ENCODE measurements at places on chromosomes 12 and 14.

- DNase-seq = no peak
These were observed 1276.3 kb downstream of the TMEM121 start for GRCh38 chr14:106802413-106803364.

DNA sequence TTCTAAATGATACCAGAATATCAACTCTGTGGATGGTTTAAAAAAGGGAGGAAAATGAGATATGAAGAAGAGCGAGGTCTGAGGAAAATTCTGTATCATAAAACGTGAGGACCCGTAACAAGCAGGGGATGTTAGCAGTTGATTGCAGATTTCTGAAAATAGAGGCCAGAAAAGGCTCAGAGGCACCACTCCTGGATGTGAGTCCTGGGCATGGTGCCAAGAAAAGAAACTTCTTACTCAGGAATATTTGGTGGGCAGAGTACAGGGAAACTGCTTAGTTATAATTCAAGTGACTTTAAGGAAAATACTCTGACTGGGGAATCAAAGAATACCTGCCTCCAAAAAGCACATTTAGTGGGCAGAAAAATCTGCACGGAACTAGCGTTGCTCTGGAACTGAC lies 85.5 kb downstream of the PRICKLE1 start:
- no peak for DNase-seq

GRCh38 chr12:84270470-84271140 lies 642.0 kb downstream of the SLC6A15 start:
- no peak for DNase-seq

- no peak for DNase-seq
These were observed 197.7 kb upstream of the SLC16A7 start for GRCh38 chr12:59398164-59398563.

GRCh38 chr14:37864861-37865718 lies 269.7 kb downstream of the TTC6 start:
- DNase-seq = no peak

DNA sequence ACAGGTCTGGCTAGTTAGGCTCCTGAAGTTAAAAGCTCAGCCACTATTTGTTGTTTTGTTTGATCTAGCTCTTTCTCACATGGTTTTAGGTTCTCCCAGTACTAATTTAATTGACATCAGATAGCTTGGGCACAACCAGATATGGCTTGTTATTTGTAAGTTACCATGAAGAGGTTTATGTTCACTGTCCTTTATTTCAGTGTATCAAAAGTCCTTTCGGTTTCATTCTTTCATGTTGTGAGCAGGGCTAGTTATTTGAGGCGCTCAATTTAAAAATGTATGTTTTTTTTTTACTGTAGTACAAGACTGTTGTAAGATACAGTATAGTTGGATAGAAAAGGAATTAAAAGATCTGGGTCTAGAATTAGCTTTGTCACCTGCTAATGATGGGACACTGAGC lies 7.0 kb downstream of the GPX2 start:
- no peak for DNase-seq

DNA sequence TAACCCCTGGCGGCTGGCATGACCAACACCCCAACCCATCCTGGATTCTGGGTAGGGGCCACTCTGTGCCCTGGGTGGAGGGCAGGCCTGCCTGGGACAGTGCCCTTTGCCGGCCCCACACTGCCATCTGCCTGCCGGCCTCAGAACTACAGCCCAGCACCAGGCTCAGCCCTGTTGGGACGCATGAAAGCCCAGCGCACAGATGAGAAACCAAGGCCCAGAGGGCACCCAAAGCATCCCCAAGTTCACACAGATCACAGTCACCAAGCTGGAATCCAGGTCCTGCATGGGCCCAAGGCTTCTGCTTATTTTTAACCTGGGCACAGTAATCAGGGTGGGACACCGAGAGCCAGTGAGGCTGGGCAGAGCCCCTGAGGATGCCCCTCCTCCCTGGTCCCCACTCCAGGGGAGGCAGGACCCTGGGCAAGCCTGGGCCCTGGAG lies 26.2 kb downstream of the RFLNA start:
- no peak for DNase-seq

DNA sequence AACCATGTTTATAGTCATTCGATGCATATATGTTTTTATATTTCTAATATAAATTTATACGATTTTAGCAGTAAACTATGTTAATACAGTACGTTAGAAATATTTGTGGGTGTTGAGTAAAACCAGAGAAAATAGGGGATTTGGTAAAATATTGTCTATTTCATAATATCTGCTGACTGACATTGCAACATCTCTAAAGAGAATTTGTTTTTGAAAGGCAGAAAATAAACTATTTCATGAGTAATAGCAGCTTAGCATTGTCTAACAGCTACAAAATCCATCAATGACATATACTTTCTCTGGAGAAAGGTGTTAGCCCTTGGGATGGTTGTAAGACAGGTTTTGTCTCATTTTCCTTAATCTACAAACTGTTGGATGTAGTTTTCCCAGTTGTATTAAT lies 144.9 kb downstream of the PDE3A start:
- DNase-seq = no peak

DNA sequence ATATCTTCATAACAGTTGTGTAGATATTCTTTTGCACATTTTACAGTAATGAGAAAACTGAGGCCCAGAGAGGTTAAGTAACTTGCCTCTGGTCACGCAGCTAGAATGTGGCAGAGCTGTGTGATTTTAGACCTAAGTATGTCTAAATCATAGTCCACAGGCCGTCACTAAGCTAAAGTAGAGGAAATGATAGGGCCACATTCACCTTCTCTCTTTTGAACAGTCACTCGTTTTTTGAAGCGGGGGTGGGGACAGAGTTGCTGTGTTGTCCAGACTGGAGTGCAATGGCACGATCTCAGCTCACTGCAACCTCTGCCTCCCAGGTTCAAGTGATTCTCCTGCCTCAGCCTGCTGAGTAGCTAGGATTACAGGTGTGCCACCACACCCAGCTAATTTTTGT lies 68.5 kb downstream of the RASSF3 start:
- DNase-seq = no peak

DNA sequence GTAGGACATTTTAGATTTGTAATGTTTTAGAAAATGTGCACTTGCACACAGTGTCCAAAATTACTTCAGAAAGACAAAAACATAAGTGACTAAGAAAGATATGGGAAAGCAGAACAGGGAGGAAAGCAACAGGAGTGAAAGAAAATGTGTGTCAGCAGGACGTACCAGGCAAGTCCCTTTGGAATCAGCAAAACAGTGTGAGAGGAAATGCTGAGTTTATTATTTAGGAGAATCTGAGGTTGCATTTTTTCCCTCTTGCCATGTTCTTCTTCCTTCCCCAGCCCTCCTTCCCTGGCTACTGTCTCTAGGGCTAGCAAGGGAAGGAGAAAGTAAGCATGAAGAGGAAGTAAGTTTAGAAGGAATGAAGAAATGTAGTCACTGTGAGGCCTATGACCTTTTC lies 67.7 kb upstream of the CD163 start:
- no peak for DNase-seq
